ENCODE measurements at places on chromosomes 16 and 17.

GRCh38 chr17:79555543-79555942 is 55.3 kb downstream of the RBFOX3 start:
- no peak for DNase-seq

GRCh38 chr16:62620275-62620674 is 584.0 kb upstream of the CDH8 start:
- DNase-seq = no peak

GRCh38 chr17:3845291-3845620 is 790 bp downstream of the NCBP3 start:
- DNase-seq = no peak

DNA sequence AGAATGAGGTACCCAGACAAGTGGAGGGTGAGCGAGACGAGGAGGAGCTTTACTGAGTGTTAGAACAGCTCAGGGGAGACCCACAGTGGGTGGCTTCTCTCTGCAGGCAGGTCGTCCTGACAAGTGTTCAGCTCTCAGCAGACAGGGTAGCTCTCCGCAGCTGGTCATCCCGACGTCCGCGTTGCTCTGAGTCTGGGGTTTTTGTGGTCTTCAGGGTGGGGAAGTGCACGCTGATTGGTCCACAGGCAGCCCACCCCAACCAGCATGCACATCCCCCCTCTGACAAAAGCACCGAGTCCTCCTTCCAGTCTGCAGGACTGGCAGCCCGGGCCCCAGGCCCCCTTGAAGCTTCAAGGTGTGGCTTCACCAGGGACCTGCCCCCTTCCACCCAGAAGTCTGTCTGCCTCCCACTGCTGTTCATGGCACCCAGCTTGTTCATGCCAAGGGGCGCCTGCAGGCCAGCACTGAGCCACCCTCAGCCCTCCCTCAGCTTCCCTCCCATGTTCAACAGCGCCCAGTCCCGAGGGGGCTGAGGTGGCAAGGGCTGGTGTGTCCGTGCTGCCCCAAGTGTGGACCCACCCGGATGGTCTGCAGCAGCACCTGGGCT is 19.9 kb upstream of the WDR45B start:
- DNase-seq = no peak

DNA sequence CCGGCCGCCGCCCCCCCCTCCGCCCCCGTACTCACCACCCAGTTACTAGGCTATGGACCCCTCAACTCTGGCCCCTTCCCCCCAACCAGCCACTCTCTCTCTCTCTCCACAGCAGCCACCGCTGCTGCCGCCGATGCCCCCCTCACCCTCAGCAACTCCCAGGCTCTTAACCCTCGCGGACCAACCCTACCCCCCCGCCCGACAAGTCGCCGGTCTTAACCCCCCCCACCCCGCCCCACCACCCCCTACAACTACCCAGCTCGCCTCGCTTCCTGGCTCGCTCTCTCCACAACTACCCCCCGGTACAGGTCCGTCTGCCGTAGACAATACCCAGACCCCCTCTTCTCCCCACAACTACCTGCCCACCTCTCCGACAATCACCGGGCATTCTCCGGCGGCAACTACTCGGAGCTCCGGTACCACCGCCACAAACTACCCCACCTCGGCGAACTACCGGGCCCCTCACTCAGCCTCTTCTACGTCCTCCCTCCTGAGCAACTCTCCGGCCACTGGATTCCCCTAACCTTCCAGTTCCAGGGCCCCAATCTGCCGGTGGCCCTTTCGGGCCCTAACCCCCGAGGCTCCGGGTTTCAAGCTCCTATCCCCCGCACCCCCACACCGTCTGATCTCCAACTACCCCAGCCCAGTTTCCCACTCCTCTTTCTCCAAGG is 702 bp downstream of the PHF23 start:
- DNase-seq = no peak

DNA sequence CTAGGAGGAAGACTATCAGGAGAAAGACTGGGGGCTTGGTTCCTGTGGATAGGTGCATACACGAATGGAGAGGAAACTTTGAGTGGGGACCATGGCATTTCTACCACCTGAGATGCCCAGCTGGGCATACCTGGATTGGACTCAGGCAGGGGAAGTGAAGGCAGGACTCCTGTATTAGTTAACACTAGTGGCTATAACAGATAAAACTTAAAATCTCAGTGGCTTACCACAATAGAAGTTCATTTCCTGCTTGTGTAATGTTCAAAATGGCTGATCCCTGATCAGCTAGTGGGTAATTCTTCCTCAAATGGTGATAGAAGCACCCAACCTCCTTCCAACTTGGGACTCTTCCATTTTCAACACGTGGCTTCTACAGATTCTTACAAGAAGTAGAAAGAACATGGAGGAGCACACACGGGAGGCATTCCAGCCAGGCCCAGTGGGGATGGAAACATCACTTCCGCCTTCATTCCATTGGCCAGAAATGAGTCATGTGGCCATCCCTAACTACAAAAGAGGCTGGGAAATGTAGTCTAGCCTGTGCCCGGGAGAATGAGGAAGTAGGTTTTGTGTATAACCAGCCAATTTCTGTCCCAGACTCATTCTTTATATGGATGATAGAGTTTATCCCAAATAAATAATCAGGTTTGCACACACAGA is 112.1 kb downstream of the UTP18 start:
- DNase-seq = peak; percentile 26

DNA sequence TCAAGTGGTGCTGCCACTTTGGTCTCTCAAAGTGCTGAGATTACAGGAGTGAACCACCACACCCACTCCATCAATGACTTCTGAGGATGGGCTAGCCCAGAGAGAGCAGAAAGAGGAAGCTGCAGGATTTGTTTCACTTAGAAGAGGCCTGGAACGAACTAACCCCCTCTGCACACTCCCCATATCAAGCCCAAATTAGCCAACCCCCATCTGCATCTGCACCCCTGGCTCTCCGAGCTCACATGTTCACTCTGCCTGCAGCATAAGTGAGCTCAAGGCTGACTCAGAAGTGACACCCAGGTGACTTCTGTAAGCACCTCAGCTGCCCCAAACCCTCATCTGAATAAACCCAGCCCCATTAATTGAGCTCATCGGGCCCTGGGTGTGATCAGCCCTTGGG is 4.8 kb downstream of the SCNN1G start:
- DNase-seq = no peak

DNA sequence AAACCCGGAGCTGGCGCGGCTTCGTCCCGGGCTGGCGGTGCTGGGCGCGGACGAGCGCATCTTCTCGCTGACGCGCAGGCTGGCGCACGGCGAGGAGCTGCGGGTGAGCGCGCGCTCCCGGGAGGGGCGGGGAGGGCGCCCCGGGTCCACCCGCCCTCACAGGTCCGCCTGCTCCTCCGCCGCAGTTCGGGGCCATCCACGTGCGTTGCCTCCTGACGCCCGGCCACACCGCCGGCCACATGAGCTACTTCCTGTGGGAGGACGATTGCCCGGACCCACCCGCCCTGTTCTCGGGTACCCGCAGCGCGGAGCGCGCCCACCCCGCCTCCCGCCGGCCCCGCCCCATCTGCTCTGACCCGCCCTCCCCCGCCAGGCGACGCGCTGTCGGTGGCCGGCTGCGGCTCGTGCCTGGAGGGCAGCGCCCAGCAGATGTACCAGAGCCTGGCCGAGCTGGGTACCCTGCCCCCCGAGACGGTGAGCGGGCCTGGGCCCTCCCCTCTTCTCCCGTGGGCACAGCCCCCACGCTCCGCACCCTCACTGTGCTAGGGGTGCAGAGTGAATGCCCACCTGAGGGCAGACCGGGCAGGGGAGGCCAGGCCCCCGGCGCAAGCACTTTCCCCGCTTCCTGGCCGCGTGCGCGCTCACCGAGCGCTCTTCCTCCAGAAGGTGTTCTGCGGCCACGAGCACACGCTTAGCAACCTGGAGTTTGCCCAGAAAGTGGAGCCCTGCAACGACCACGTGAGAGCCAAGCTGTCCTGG is 1.4 kb downstream of the HAGHL start:
- DNase-seq = peak; percentile 47

DNA sequence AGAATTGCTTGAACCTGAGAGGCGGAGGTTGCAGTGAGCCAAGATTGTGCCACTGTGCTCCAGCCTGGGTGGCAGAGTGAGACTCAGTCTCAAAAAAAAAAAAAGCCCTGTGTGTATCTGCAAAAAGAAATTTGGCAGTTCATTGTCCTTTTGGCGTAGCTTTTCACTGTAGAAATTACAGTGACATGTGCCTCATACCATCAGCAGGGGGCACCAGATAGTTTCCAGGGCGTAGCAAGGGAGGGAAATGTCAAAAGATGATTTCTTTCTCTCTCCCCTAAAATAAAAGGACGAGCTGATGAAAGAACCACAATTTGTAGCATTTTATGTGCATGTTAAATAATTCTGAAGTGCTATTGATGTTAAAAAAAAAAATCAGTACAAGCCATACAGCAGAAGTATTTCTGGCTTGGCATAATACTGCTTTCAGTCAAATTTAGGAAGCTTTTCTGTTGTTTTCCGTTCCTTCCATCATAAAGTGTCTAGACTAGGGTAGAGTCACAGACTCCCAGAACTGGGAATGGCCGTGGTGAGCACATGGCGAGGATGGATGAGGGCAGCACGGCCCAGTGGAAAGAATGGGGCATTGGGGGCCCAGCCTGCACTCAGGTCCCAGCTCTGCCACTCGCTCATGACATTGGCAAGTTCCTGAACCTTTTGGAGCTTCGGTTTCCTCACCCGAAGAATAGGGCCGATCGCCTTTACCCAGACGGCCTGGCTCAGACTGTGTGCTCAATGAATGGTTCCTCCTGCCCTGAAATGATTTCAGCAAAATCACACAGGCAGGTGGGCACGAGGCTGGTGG is 59.8 kb upstream of the RPH3AL start:
- peak; percentile 5 for DNase-seq

- DNase-seq = no peak
These were observed 7.7 kb upstream of the RBFOX3 start for GRCh38 chr17:79618383-79619067.

GRCh38 chr17:71283486-71283885 is 837.3 kb upstream of the SOX9 start:
- DNase-seq = no peak

- no peak for DNase-seq
These were observed 66.2 kb upstream of the LYRM9 start for GRCh38 chr17:27959382-27959709.

DNA sequence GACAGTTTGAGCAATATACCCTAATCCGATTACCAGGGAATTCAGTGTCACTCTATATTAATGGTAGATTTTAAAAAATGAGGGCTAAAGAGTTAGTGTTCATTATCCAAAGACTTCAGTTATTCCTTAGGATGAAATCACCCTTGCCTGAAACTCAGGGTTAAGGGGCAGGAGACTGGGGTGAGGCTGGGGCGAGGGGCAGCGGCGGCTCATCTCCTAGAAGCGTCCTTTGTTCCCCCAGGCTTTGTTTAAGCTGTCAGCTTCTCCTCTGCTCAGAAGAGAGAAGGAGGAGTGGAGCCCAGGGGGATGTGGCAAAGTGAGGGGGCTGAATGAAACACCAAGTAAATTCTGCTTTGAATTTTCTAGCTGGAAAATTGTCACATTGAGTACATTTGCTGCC is 117.7 kb upstream of the ELAC2 start:
- DNase-seq = no peak

- no peak for DNase-seq
These were observed 16.6 kb downstream of the CACNA1H start for GRCh38 chr16:1169285-1170075.

DNA sequence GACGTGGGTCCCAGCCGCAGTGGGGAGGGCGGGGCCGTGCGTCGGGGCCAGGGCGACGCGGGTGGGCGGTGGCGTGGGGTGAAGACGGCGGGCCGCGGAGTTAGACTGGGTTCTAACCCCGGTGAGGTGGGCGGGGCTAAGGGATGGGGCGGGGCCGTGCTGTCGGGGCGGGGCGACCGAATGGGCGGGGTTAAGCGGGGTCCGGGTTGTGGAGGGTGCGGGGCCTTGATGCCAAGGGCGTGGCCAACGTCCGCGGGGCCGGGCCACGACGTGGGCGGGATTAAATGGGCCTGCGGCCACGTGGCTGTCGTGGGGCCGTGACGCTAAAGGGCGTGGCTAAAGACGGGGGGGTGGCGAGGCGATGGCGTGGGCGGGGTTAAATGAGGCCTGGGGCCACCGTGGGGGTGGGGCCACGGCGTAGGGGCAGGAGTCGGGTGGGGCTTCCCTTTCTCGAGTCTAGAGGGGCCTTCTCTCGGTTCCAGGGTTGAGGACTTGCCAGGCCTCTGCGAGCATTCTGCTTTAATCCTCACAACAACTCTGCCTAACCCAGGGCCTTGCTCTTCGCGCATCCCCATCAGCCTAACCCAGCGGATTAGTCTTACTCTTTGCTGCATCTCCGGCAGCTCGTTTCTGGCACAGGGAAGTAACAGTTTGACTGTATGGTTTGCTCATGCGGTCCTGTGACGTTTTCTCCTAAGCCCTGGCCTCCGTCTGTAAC is 739 bp downstream of the TCF25 start:
- DNase-seq = peak; percentile 78

DNA sequence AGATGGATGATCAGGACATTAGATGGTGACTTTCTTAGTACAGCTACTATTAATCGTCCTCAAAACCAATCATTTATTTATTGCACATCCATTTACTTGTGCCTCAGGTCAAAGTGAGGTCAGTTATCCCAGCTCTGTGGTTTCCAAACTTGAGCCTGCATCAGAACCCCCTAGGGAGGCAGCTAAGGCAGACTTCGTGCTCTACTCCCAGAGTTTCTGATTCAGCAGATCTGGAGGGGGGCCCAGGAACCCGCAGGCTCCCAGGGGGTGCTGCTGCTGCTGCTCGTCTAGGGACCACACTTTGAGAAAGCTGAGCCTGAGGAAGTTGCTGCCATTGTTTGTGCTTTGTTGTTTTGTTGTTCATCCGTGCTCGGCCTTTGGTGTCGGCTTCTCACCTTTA is 44.0 kb upstream of the CLEC18B start:
- DNase-seq = no peak
